Activated T-cell treated with anti-CD3 and anti-CD28 coated beads, Interleukin-2, amount 50 U/mL, for 72 hours (primary cell): ENCODE measurements at places on chromosomes 6 and 20. TPM values are rescaled to one million over a fixed set of nuclear protein-coding genes. Genes with fewer than 3 reads are reported as not detected.

TBX18 gene
- not detected for total RNA-seq

SOBP gene
- total RNA-seq: 0.44 TPM

MICA gene
- total RNA-seq: 9.5 TPM

COL20A1 gene
- 0.50 TPM for total RNA-seq

BPIFB4 gene
- not detected for total RNA-seq

SH3BGRL2 gene
- 0.63 TPM for total RNA-seq

MEP1A gene
- not detected for total RNA-seq

HLA-DOB gene
- total RNA-seq: 8.0 TPM

CENPQ gene
- total RNA-seq: 12.5 TPM

ZNF217 gene
- 66.4 TPM for total RNA-seq

HLA-F gene
- total RNA-seq: 238 TPM

EEF1A2 gene
- 0.94 TPM for total RNA-seq

DNA sequence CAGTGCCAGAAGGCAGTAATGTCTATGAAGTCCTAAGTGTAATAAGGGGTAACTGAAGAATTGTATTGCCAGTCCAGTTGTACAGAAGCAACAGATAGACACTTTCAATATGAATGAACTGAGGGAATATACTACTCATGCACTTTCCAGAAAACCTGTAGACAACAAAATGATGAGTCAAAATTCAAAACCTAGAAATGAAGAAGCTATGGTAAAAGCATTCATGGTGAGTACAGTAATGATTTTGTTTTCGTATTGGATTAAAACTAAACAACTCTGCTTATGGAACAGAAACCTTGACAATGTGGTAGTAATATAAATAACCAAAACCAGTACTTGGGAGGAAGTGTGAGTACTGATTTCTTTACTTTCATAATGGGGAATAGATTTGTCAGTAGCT is 35.0 kb downstream of the ARMC2 start:
- peak overlapping the region; percentile 91 for H3K27ac ChIP-seq
- H3K4me1 ChIP-seq: peaks cover 48% of the 10 kb centered on the region
- peaks cover 25% of the 10 kb centered on the region for H3K36me3 ChIP-seq
- H3K27me3 ChIP-seq: peaks cover 30% of the 10 kb centered on the region
- no peak for DNase-seq
- peak overlapping the region; percentile 47 for H3K4me3 ChIP-seq

DNA sequence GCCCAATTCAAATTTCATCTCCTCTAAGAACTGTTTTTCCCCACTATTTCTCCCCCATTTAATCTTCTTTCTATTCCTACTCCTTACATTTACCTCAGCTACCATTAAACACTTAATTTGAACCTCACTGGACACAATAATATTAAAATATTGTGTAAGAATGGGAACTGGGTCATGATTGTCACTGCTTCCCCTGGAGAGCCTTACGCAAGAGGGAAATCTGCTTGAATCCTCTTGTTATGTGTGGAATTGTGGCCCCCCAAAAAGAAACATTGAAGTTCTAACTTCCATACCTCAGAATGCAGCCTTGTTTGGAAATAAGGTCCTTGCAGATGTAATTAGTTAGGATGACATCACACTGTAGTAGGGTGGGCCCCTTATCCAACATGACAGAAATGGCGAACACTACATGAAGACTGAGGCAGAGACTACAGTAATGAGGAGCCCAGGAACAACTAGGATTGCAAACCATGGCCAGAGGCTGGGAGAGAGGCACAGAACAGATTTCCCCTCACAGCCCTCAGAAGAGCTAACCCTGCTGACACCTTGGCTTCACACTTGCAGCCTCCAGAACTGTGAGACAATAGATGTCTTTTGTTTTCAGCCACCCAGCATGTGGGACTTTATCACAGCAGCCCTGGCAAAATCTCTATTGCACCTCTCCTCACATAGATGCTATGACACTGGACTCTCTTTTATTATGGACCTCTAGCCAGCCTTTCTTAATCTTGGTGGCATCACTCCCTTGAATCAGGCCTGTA is 29.9 kb downstream of the HIVEP2 start:
- H3K27me3 ChIP-seq: no peaks in the 10 kb centered on the region
- H3K4me1 ChIP-seq: peaks cover 94% of the 10 kb centered on the region
- H3K27ac ChIP-seq: peak overlapping the region; percentile 2
- DNase-seq: no peak

DNA sequence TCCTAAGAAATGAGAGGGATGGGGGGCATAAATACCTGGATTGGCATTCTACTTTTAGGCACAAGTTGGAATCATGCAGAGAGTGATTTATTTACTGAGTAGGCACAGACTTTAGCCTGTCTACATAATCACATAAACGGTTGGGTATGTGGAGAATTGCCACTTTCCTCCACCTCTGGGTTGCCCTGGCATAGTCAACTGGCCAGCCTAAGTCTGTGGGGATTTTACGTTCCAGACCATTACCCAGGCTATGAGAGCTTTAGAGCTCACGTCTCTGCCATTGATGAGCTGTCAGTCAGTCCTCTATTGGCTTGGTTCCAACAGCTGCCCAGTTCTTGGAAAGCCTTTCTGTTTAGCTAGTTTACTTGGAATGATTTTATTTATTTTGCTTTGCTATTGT is 5.0 kb upstream of the BHLHE23 start:
- H3K36me3 ChIP-seq: peaks cover 9% of the 10 kb centered on the region
- peaks cover 61% of the 10 kb centered on the region for H3K27me3 ChIP-seq
- no peak for DNase-seq
- no peak overlapping the region for H3K27ac ChIP-seq

DNA sequence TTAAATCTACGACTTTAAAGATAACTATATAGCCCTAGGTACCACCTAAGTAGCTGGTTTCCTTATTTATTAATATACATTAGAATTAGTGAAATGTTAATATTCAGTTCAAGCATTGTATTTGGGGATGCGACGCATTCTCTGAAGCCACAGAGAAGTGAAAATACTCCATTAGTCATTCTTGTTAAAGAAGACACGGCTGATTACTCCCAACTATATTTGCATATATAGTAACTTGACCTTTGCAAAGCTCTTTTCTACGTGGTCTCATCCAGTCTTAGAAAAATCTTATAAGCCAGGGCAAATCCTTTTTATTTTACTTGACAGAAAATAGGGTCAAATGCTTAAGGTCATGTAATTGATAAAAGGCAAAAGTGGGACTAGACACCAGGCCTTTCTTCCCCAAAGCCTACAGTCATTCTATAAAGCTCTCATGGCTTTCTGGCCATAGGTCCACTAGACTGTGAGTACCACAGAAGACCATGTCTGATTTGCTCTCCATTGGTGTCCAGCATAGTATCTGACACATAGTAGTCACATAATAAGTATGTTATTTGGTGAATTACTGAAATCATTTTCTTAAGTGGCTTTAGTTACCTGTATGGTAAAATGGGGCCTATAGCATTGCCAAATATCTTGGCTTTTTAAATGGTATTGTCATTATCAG is 11.3 kb downstream of the ZHX3 start:
- H3K4me1 ChIP-seq: no peaks in the 10 kb centered on the region
- H3K27ac ChIP-seq: no peak overlapping the region
- no peaks in the 10 kb centered on the region for H3K36me3 ChIP-seq

DNA sequence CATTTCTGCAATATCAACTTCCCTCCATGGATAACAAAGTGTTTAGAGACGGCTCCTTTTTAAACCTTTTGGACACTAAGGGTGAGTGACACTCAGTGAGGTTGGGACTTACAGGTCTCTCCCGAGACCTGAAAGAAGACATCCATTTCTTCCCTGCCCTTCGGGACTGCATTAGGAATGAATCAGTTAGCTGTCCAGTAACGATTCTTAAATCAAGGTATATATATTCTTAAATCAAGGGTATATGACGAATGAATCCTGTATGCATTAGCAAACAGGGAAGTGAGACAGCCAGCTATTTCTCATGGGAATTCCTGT is 52.9 kb downstream of the EDN1 start:
- no peak overlapping the region for H3K27ac ChIP-seq
- peaks cover 7% of the 10 kb centered on the region for H3K27me3 ChIP-seq
- no peaks in the 10 kb centered on the region for H3K4me1 ChIP-seq
- no peak for DNase-seq
- no peaks in the 10 kb centered on the region for H3K36me3 ChIP-seq

- no peak overlapping the region for H3K27ac ChIP-seq
- peaks cover 36% of the 10 kb centered on the region for H3K27me3 ChIP-seq
- peaks cover 8% of the 10 kb centered on the region for H3K4me1 ChIP-seq
- DNase-seq: peak; percentile 51
Observed at GRCh38 chr6:12637960-12638641, 78.5 kb upstream of the PHACTR1 start.

GRCh38 chr6:20610636-20611370 is 76.5 kb downstream of the CDKAL1 start:
- H3K27ac ChIP-seq: no peak overlapping the region
- no peak for DNase-seq
- H3K4me3 ChIP-seq: no peak overlapping the region

DNA sequence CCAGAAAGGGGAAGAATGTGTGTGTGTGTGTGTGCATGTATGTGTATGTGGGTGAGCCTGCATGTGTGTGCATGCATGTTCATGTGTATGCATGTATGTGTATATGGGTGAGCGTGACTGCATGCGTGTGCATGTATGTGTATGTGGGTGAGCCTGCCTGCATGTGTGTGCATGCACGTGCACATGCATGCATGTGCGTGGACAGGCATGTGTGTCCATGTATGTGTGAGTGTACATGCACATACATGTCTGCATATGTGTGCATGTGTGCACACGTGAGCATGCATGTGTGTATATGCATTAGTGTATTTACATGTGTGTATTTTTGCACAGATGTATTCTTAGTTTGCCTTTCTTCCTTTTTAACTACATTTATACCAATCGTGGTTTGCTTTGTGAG is 601.5 kb downstream of the QKI start:
- DNase-seq: no peak
- no peak overlapping the region for H3K27ac ChIP-seq
- no peaks in the 10 kb centered on the region for H3K27me3 ChIP-seq
- H3K36me3 ChIP-seq: no peaks in the 10 kb centered on the region
- H3K4me1 ChIP-seq: no peaks in the 10 kb centered on the region

GRCh38 chr6:36550473-36551000 is 3.3 kb upstream of the STK38 start:
- peaks cover 3% of the 10 kb centered on the region for H3K36me3 ChIP-seq
- H3K27me3 ChIP-seq: no peaks in the 10 kb centered on the region
- DNase-seq: no peak
- peaks cover 21% of the 10 kb centered on the region for H3K4me1 ChIP-seq
- H3K27ac ChIP-seq: no peak overlapping the region
- H3K4me3 ChIP-seq: no peak overlapping the region

DNA sequence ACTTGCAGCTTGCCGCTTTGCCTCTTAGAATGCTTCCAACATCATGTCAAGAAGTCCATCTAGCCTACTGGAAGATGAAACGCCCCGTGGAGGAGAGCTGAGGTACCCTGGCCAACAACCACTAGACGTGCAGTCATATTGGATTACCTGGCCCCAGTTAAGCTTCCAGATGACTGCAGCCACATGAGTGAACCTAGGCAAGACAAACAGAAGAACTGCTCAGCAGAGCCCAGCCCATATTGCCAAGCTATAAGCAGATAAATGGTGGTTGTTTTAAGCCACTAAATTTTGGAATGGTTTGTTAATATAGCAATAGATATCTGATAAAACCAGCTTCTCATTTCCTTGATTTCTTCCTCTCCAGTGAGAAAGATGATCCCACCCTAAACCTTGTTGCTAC is 4.7 kb upstream of the DLK2 start:
- H3K27ac ChIP-seq: no peak overlapping the region
- peaks cover 9% of the 10 kb centered on the region for H3K4me1 ChIP-seq
- H3K27me3 ChIP-seq: peaks cover 40% of the 10 kb centered on the region
